ENCODE measurements at places on chromosomes 3 and 15. TPM values are rescaled to one million over a fixed set of nuclear protein-coding genes. Genes with fewer than 3 reads are reported as not detected.

NUSAP1 gene
- 27.9 TPM for total RNA-seq

NCKIPSD gene
- 6.9 TPM for total RNA-seq

MON1A gene
- total RNA-seq: 12.5 TPM

ESYT3 gene
- total RNA-seq: 0.09 TPM

KLHL40 gene
- not detected for total RNA-seq

PLCD1 gene
- 18.1 TPM for total RNA-seq

ACTL6A gene
- 61.6 TPM for total RNA-seq

SAMMSON gene
- total RNA-seq: not detected

CCR1 gene
- total RNA-seq: not detected

ITIH1 gene
- not detected for total RNA-seq

PTX3 gene
- total RNA-seq: 407 TPM

ALG1L2 gene
- total RNA-seq: not detected

EXD1 gene
- under 0.01 TPM for total RNA-seq

MINAR1 gene
- 0.56 TPM for total RNA-seq

SPINT1 gene
- total RNA-seq: 0.56 TPM

Data from endothelial cell of coronary artery (primary cell).